ENCODE measurements at places on chromosomes 5 and 9. TPM values are rescaled to one million over a fixed set of nuclear protein-coding genes. Genes with fewer than 3 reads are reported as not detected.
A peak's percentile ranks its signal among the peaks of the same experiment; 100 is the strongest.

CNTNAP3 gene
- total RNA-seq: not detected

IRX2 gene
- total RNA-seq: under 0.01 TPM

AGXT2 gene
- total RNA-seq: not detected

ALDH1A1 gene
- total RNA-seq: 85.9 TPM

GRCh38 chr5:159121061-159121460 lies 21.3 kb upstream of the EBF1 start:
- DNase-seq: no peak

GRCh38 chr9:22169727-22170503 lies 160.8 kb upstream of the CDKN2B start:
- DNase-seq: peak; percentile 24

DNA sequence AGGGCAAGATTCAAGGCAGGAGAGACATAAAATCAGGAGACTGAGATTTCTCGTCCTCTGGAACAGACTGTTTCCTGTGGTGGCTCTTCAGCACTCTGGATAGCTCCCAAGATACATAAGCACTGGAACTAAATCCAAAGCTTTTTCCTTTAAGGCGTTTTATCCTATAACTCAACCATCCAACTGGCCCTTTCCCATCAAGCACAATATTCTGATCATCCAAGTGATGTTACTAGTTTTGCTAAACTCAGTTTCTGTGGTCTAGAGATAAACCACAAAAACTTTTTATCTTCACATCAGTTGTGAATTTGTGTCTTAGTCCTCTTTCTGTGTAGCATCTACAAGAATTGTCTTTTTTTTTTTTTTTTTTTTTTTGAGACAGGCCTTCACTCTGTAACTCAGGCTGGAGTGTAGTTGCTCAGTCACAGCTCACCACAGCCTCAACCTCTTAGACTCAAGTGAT lies 299.4 kb downstream of the COX7C start:
- no peak for DNase-seq

- no peak for DNase-seq
These were observed 228.6 kb downstream of the NR3C1 start for GRCh38 chr5:143174714-143175398.

DNA sequence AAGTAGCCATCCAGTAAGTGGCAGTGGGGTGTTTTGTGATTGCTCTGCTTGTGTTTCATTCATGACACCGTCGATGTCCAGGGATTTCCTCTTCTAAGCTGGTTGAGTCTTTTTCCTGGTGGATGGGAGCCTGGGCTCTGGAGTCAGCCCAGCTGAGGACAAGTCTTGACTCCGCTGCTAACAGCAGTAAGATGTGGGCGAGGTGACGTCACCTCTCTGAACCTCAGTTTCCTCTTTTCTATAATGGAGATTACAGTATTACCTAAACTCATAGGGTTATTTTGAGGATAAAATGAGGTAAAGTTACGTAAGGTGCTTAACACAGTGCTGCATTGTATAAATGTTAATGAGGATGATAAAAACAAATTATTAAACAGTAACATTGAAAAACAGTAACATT lies 21.3 kb downstream of the FGF1 start:
- DNase-seq: no peak

DNA sequence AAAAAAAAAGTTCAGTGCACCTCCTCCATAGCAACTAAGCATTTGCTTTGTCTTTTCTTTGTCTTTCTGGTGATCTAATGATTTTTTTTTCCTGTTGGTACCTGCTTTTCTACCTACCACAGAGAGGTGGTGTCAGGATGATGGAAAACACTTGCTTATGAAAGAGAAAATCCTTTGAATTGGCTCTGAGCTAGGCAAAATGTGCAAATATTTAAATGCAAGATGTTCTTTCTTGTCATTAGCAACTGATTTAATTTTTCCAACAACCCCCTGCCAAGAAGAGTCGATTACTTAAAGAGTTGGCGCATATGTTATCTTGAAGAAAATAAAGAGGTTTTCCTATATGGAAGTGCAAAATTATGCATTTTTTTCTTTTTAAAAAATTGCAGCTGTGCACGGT lies 37.7 kb downstream of the TNC start:
- DNase-seq: no peak

DNA sequence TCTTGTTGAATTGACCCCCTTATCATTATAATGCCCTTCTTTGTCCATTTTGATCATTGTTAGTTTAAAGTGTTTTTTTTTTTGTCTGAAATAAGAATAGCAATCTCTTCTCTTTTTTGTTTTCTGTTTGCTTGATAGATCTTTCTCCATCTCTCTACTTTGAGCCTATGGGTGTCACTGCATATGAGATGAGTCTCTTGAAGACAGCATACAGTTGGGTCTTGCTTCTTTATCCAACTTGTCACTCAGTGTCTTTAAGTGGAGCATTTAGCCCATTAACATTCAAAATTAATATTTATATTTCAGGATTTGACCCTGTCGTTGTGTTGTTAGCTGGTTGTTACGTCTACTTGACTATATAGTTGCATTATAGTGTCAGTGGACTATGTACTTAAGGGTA lies 135.4 kb downstream of the HMHB1 start:
- no peak for DNase-seq

GRCh38 chr5:119395080-119395836 lies 39.4 kb downstream of the TNFAIP8 start:
- no peak for DNase-seq

DNA sequence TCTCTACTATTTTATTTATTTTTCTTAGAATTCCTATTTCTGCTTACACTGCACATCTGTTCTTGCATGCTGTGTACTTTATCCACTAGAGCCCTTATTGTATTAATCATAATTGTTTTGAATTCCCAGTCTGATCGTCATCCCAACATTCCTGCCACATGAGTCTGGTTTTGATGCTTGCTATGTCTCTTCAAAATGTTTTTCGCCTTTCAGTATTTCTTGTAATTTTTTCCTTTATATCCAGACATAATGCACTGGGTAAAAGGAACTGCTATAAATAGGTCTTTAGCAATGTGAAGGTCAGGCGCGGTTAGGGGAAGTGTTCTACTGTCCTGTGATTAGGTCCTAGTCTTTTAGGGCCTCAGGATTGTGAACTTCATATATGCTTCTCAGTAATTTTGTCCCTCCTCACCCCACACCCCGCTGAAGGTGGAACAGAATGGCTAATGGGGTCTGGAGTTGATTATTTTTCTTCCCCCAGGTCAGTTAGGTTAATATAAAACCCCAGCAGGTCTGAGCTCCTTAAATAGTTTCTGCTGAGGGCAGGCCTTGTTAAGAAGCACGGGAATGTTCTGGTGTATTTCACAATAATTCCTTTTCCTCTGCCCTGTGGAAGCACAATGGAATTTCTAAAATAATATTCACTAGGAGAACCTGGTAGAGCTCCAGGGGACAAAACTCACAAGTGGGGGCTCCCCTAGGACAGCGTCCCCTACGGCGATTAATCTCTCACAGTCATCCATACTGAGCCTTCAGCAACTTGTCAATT lies 146.6 kb upstream of the TUT7 start:
- no peak for DNase-seq

DNA sequence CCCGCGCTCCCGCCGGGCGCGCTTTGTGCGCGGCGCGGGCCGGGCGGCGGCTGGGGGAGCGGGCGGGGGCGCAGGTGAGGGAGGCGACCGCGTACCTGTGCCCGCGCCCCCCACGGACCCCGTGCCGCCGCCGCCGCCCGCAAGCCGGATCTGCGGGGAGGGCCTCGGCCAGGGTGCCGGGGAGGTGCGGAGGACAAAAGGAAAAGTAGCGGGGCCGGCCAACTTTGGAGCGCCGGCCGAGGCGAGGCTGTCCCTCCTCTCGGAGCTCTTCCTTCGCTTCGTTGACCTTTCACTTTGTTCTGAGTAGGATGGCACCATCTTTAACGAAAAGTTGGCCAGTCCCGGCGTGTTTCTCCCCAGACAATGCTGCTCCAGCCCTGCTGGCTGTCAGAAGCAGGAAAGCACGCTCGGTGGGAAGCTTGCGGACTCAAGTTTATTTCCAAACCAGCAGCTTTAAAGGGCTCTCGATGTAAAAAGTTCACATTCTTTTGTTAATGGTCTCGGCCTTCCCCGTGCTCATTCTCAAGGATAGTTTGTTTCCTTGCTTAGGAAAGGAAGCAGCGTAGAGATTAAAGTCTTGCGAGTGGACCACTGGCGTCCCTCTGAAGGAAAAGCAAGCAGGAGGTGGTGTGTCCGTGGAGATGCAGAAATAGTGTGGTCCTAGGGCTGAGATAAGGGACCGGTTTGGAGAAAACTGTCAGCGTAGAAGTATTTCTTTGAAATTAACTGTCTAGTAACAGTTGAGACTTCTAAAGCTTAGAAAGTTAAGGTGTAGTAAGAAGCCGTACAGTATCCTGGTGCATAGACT lies 639 bp downstream of the EHMT1 start:
- no peak for DNase-seq

DNA sequence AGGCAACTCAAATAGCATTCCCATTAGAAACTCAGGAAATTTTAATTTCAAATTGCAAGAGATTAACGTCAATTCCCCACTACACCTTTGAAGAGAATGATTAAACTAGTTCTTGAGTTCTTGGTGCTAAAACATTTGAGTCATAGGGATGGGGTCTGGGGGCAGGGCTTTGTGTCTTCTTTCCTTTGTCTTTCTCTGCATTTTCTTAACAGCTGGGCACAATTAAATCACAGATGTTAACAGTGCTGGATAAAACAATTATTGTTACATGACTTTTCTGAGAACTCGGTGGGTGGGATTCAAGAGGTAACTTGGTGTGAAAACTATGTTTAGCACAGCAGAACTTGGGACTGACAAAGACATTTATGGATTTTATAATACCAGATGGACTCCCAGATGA lies 351.9 kb upstream of the TNC start:
- no peak for DNase-seq

DNA sequence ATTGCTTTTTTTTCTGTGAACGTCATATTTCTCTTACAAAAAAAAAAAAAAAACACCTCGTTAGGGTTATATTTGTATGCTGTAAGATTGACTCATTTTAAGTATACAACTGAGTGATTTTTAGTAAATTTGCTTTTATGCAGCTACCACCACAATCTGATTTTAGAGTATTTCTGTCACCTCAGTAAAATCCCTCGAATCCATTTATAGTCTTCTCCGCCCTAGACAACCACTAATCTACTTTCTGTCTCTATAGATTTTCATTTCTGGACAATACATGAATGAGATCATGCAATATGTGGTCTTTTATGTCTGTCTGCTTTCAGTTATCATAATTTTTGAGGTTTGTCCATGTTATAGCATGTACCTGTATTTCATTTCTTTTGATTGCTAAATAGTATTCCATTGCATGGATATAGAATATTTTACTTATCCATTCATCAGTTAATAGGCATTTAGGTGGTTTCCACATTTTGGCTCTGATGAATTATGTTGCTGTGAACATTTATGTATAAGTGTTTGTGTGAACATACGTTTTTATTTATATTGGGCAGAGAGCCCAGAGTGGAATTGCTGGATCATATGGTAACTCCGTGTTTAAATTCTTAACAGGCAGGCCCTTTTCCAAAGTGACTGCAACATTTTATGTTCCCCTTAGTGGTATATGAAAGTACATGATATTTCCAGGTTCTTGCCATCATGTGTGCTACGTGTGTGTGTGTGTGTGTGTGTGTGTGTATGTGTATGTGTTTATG lies 171.4 kb downstream of the SGCD start:
- no peak for DNase-seq

- DNase-seq: no peak
These were observed 97.8 kb upstream of the IQGAP2 start for GRCh38 chr5:76305269-76305668.

- DNase-seq: no peak
These were observed 18.2 kb downstream of the HNRNPH1 start for GRCh38 chr5:179605026-179605833.

Measured in hematopoietic multipotent progenitor cell (in vitro differentiated cells).